SJSA1 (cell line): ENCODE measurements at places on chromosomes 2 and 18. TPM values are rescaled to one million over a fixed set of nuclear protein-coding genes. Genes with fewer than 3 reads are reported as not detected.

Gene HRH4
- total RNA-seq: not detected in 2 replicates

Gene ANO7
- 0.63 and 1.7 TPM in 2 replicates for total RNA-seq

DNA sequence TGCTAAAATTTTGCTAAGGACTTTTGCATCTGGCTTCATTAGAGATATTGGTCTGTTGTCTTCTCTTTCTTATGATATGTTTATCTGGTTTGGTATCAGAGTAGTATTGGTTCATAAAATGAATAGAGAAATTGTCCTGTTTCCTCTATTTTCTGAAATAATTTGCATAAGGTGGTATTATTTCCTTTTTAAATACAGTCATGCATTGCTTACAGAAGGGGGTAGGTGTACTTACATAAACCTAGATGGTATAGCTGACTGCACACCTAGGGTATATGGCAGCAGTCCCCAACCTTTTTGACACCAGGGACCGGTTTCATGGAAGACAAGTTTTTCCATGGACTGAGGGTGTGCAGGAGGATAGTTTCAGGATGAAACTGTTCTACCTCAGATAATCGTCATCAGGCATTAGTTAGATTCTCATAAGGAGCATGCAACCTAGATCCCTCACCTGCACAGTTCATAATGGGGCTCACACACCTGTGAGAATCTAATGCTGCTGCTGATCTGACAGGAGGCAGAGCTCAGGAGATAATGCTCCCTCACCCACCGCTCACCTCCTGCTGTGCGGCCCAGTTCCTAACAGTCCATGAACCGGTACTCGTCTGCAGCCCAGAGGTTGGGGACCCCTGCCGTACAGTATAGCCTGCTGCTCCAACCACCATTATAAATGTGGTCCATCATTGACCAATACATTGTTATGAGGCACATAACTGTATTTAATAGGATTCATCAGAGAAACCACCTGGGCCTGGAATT, 189.2 kb downstream of the FAM210A start:
- DNase-seq: no peak

DNA sequence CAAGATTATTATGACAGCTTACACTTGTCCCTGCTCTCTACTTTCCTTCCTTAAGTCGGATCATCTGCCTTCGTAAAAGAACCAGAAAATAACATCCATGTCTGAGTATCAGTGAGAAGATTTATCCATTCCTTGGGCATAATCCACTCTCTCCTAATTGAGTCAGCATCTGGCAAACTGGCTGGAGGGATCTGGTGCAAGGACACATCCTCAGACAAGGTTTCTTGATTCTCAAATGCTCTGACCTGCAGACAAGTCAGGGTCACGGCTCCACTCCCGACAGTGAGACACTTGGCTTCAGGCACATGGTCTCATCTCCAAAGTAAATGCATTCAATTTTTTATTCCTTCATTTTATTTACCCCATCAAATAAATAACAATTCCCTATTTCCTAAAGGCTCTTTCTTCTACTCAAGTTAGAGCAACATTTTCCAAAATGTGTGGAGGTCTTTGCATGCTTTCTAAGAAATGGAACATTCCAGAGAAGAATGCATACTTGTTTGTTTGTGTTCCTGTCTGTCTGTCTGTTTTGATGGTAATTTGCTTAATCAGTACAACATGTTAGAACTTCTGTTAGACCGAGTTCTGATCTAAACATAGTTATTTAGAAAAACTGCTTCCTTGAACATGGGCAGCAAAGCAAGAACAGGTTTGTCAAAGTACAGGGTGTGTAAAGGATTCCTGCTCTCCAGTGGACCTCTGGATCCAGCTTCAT, 246.9 kb downstream of the IRS1 start:
- DNase-seq: peak; percentile 60

DNA sequence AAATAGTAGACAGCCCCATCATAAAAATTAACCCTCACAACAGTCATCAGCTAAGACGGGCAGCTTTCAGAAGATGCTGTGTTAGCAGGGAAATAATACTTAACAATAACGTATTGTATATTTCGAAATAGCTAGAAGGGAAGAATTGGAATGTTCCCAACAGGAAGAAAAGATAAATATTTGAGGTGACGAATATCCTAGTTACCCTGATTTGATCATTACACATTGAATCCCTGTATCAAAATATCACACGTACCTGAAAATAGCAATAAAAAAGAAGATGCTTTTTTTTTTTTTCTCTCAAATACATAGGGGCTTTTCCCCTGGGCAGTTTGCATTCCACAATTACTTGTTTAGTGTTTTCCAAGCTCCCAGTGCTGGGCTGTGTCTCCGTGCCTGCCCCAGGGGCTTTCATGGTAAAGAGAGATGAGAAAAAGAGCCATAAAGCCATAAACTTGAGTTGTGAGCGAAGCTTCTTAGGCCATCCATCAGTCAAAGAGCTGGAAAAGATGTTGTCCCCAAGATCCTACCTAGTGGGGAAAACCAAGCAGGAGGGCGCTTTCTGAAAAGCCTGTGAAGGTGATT, 183.0 kb upstream of the REV1 start:
- peak; percentile 2 for DNase-seq

DNA sequence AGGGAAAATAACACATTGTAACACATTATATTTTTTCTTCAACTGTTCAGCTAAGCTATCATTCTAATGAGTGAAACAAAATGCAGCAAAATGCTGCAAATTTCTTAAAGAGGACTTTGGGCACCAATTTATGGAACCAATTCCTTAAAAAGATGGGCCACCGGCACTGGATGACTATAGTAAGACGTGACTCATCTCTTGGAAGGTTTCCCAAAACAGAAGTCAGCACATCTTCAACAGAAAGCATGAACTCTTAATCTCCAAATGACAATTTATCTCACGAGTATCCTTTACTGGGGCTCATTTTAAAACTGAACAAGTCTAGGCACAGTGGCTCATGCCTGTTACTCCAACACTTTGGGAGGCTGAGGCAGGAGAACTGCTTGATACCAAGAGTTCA, 213.4 kb downstream of the CDH20 start:
- peak; percentile 53 for DNase-seq

DNA sequence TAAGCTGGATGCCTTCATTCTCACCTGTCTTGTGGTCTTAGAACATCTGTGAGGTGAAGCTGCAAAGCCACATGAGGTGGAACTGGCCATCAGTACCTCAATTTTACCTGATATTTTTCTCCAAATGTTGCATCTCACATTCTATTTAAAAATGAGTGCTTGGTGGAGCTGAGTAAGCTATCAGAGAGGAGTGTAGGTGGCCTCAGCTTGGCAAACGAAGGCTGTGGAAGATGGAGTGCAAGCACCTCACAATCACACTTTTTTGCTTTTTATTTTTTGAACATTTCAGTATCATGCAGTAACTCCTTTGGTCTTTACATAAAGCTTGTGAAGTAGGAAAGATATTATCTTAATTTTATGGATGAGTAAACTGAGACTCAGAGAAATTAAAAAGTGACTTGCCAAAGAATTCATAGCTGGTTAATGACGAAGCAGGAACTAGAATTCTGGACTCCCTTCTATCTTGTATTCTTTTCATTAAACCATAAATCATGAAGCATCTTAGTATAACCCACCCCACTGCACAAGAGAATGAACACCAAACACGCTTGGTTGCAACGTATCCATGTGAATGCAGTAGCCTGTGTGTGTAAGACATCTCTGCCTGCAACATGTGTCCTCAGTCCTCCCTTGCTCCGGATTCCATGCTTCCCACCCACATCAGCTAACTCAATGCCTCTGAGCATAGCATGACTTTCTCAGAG, 27.2 kb downstream of the C2orf49 start:
- DNase-seq: no peak

DNA sequence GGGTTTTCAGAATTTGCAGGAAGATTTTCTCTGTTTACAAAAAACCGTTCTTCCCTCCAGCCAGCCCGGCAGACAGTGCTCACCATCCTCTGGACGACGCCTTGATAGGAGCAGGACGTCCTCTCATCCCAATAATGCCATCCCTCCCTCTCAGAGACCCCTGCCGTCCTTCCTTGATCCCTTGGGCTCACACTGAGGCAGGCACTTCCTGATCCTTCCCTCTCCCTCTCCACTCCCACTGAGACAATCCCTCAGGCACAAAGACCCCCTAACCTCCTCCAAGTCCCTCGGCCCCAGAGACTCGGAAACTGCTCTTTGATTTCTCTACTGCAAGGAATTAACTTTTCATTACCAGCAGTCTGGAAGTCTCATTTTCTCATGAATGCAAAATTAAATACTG, 42.5 kb downstream of the PAX3 start:
- DNase-seq: no peak
